ENCODE measurements at places on chromosomes 13 and 19. TPM values are rescaled to one million over a fixed set of nuclear protein-coding genes. Genes with fewer than 3 reads are reported as not detected.

Gene IGFL1
- not detected for total RNA-seq

Gene GARIN5A
- total RNA-seq: 7.2 TPM

Gene CEACAM1
- total RNA-seq: 0.23 TPM

Gene LRRC4B
- total RNA-seq: 105 TPM

Gene REEP6
- total RNA-seq: 5.1 TPM

Gene COL4A2
- 69.0 TPM for total RNA-seq

Gene ADAMTSL5
- total RNA-seq: not detected

Gene SMIM17
- 117 TPM for total RNA-seq

Gene ATP12A
- 0.69 TPM for total RNA-seq

Gene CACTIN
- 16.6 TPM for total RNA-seq

Gene ALOX5AP
- 3.7 TPM for total RNA-seq

Gene TMEM150B
- total RNA-seq: not detected

Gene PEAK3
- total RNA-seq: not detected

Gene PCDH17
- 250 TPM for total RNA-seq

Gene HOOK2
- 22.6 TPM for total RNA-seq

Gene PROZ
- not detected for total RNA-seq

Gene CAPN12
- total RNA-seq: 1.2 TPM

Gene EMC10
- 68.5 TPM for total RNA-seq

Gene COX6B2
- 0.92 TPM for total RNA-seq

Gene OR10H1
- total RNA-seq: not detected

Gene AMER2
- total RNA-seq: 99.9 TPM

Gene S1PR4
- 0.23 TPM for total RNA-seq

Gene ZNF534
- total RNA-seq: 2.8 TPM

Gene ZNF563
- total RNA-seq: 2.3 TPM

Gene MEIOSIN
- not detected for total RNA-seq

Gene ACER1
- total RNA-seq: not detected

Gene ZNF285
- total RNA-seq: 18.9 TPM

Gene PSG3
- total RNA-seq: not detected

Gene CNFN
- total RNA-seq: not detected

Gene TTYH1
- total RNA-seq: 191 TPM

Gene ZNF790
- 21.5 TPM for total RNA-seq

Gene CFAP97D2
- total RNA-seq: 0.23 TPM

Gene TINCR
- 13.4 TPM for total RNA-seq

Gene RASIP1
- total RNA-seq: 4.8 TPM

Gene POLR1G
- 6.5 TPM for total RNA-seq

Gene SCN1B
- total RNA-seq: 3.9 TPM

Gene NKG7
- total RNA-seq: 0.46 TPM
